ENCODE measurements at places on chromosomes 16 and 17. TPM values are rescaled to one million over a fixed set of nuclear protein-coding genes. Genes with fewer than 3 reads are reported as not detected.

- no peak for DNase-seq
These were observed 721 bp upstream of the WFIKKN2 start for GRCh38 chr17:50834429-50835300.

DNA sequence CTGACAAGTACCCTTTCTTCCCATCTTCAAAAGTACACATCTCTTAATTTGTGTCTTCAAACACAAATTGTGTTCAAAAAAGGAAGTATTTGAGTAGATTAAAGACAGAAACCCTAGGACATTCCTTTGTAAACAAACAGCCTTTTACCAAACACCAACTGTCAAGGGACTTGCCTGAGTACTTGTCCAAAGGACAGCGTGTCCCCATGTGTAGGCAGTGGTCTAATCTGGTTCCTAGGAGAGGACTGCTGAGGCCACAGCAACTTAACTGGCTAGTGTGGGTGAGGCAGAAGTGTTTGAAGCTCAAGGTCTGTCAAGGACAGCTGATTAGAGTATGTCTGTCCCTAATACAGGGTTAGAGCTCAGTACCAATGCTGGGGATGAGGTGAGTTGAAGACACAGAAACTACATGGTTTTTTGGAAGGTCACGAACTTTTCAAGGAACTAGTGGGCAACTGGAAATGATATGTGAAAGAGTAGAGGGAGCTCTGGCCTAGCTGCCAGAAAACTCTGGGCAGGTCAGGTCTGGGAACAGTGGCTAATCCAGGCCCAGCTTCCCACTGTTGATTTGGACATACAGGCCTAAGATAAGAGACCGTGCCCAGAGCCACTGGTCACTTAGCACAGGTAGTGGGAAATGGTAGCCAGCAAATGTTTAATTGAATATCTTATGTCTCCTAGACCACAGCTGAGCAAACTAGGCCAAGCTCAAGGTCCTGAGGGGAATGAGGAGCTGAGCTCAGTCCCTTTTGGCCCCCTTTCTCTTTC, 10.1 kb downstream of the HMOX2 start:
- no peak for DNase-seq

- no peak for DNase-seq
These were observed 85.9 kb downstream of the EMP2 start for GRCh38 chr16:10494343-10495030.

Gene SRSF1
- total RNA-seq: 418 TPM

DNA sequence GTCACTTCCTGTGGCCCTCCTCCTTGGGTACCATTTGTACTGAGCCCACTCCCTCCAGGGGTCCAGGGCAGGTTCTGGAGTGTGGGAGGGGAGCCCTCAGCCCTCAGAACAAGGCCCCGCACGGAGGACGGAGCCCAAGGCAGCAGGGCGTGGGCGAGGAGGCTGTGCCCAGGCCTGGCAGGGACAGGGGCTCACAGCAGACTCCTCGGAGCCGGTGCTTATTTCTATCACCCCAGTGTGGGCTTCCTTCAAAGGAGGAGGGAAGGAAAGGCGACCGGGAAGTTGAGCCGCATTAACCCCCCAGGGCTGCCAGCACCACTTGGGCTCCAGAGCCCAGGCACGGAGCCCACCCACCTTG, 54.0 kb downstream of the ABR start:
- DNase-seq: no peak

Gene MEIOC
- total RNA-seq: not detected

DNA sequence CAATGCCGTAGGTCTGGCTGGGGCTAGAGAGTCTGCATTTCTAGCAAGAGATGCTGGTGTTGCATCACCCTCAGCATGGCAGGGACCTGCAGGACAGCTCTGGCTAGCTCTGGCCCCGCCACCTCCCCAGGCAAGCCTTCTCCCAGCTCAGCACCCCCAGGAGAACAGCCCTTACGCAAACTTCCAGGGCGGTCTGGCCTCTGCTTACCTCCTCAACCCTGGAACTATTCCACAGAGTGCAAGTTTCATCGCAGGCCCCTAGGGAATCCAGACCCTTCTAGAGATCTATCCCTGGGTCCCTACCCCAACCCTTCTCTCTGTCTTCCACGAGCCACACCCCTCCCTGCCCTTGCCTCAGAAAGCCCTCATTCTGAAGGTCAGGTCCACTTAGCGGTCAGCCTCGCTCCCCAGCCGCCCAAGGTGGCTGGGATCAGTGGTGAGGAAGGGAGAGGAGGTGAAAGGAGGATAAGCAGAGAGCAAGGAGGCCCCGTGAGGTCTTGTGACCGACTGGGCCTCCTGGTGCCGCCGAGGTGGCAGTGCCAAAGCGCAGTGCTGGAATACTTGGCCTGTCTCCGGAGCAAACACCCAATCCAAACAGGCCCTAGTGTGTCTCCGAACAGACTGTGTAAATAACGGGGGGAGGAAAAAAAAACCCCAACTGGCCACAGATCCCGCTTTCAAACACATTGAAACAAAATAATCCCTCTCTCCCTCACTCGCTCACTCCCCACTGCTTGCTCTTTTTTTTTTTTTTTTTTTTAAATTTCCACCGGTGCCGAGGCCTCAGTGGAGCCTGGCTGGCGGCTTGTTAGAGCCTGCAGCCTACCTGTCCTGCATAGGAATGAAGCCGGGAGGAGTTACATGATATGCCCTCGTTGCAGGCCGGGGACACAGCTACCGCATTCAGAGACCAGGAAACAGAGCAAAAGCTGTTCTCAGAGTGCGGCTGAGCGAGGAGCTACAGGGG, 380.9 kb downstream of the SOX9 start:
- no peak for DNase-seq

Gene CDR2L
- total RNA-seq: 0.47 TPM

Gene LLGL2
- 15.7 TPM for total RNA-seq

DNA sequence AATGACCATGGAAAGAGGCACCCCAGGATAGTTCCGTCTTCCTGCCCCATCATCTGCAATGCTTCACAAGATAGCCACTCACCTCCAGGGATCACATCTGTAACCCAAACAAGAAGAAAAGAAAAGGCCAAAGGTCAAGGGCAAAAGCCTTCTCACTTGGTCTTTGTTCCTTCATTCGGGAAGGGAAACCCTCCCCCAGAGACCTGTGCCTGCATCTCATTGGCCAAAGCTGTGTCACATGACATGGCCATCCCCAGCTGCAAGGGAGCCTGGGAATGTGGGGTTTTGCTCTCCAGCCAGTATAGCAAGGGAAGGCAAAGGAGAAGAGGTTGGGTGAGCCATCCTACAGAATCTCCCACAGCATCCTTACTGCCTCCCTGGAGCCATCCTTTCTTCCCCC, 47.9 kb downstream of the NOL11 start:
- DNase-seq: no peak

DNA sequence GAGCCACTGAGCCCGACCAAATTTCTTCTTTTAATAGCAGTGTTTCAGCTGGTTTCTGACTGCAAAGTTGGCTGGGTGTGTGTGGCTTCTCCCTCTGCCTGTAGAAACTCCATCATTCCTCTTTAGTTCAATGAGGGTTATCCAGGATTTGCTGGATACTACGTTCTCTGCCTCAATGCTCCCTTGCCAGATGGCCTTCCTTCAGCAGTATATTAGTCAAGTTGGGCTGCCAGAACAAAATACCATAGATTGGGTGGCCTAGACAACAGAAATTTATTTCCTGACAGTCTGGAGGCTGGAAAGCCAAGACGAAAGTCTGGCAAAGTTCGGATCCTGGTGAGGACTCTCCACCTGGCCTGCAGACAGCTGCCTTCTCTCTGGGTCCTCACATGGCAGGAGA, 103.7 kb downstream of the NOG start:
- DNase-seq: no peak

- DNase-seq: no peak
These were observed 189.1 kb upstream of the ANKFN1 start for GRCh38 chr17:55964191-55964590.

Gene TMEM114
- not detected for total RNA-seq

Gene SLC5A11
- not detected for total RNA-seq

Data from activated CD8-positive, alpha-beta memory T cell treated with anti-CD3 and anti-CD28 coated beads, Interleukin-2, amount 10 ng/mL, durations not matched to agents 7 days and 5 days (primary cell).